ENCODE measurements at places on chromosomes 1 and 21.
A peak's percentile ranks its signal among the peaks of the same experiment; 100 is the strongest.

DNA sequence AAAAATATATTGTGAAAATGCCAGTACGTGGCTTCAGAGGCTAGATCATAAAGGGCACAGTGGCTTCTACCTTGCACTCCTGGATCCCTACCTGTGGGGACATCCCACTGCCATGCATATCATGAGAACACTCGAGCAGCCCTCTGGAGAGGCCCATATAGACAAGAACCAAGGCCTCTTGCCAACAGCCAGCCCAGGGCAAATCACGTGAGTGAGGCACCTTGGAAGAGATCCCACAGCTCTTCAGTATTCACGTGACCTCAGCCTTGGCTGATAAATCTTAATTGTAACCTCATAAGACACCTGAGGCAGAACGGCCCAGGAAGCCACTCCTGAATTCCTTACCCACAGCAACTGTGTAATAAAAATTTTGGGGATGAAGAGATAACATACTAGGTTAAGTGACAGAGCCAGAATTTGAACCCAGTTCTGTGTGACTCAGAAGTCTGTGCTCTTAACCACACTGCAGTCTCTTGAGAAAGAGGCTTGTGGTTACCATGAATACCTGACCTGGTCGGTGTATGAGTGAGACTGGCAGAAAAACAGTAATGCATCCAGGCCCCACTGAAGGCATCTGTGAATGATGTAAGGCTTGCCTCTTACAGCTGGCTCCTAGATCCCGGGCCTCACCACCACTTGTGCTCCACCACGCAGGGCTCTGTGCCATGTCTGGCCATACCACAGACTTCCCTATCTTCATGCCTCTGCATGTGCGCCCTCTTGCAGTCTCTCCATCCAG, 6.9 kb upstream of the A3GALT2 start:
- peak; percentile 100 for DNase-seq

DNA sequence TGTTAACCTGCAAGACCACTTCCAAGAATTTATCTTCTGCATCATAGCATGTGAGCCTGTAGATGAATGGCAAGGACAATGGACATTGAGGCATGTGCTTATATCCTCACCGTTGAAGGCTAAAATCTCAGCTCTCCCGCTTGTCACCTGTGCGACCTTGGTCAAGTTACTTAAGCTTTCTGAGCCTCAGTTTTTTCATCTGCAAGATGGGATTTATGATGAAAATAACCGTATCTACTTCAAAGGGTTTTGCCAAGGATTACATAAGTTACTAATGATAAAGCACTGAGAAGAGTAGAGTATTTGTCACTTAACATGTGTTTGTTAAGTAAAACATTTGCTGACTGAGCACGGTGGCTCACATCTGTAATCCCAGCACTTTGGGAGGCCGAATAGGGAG, 14.9 kb downstream of the RAP1GAP start:
- no peak for DNase-seq

GRCh38 chr1:238223076-238223640, 332.4 kb upstream of the ZP4 start:
- peak; percentile 65 for DNase-seq

- no peak for DNase-seq
Measured at GRCh38 chr1:1069711-1070676, 4.1 kb downstream of the RNF223 start.

GRCh38 chr21:38733972-38734546, 71.7 kb upstream of the ETS2 start:
- peak; percentile 58 for DNase-seq

- DNase-seq: no peak
Measured at GRCh38 chr1:220770245-220770913, 16.3 kb upstream of the MTARC1 start.

DNA sequence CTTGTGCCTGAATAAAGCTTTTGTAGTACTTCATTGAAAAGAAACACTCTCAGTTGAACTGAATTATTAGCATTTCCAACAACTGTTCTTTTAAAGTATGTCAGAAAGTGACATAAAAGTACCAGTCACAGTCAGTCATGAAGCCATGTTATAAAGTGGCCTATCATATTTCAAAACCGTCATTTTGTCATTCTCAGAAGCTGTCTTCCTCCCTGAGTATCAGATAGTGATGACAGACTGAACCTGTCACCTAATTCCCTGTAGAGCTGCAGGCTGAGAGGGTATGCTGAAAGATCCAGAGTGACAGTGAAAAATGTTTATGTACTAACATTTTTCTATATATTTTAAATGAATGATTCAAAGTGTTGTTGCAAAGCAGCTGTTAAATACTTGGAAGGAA, 1121.7 kb upstream of the PRMT6 start:
- no peak for DNase-seq

DNA sequence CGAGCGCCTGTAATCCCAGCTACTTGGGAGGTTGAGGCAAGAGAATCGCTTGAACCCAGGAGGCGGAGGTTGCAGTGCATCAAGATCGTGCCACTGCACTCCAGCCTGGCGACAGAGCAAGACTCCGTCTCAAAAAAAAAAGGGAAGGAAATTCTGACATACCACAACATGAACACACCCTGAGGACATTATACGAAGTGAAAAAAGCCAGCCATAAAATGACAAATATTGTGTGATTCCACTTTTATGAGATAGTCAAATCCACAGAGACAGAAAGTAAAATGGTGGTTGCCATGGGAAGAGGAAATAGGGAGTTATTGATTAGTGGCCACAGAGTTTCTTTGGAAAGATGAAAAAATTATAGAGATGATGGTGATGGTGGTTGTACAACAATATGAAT, 41.7 kb downstream of the EVI5 start:
- DNase-seq: no peak

DNA sequence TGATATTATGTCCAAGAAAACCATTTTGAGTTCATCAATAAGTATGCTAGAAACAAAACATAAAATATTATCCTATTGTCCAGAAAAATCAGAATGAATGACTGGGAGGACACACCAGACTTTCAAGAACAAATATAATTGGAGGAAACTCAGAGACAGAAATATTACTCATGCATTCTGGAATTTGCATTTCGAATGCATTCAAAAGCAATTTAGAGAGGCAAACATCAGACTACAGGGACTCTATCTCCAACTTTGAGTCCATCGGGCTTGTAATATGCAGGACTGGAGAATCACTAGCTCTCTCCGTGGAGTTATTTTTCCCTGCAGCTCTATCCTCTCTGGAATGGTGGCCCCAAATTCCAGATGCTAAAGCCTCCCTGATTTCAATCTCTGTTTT, 161.8 kb downstream of the CDC42BPA start:
- DNase-seq: no peak

DNA sequence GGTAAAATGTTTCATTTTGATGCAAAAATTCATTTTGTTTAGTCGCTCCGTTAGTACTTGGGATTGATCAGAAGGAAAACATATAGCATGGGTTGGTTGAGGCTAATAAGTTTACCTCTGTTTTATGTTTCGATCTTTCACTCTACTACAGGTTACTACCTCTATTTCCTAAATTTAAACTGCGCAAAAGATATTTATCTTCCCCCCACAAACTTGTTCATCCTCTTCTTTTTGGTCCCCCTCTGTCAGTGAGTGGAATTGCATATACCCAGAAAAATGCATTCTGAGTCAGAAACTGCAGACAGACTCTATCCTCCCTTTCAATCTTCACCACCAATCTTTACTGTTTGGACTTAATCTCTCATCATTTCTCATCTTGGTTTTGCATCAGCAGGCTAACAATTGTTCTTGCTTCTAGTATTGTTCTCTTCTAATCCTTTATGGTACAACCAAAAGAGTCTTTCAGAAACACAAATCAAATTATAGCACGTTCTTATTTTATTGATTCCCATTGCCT, 316.0 kb upstream of the ADGRL4 start:
- DNase-seq: peak; percentile 4

- DNase-seq: no peak
Measured at GRCh38 chr1:7623842-7624241, 147.3 kb upstream of the VAMP3 start.

DNA sequence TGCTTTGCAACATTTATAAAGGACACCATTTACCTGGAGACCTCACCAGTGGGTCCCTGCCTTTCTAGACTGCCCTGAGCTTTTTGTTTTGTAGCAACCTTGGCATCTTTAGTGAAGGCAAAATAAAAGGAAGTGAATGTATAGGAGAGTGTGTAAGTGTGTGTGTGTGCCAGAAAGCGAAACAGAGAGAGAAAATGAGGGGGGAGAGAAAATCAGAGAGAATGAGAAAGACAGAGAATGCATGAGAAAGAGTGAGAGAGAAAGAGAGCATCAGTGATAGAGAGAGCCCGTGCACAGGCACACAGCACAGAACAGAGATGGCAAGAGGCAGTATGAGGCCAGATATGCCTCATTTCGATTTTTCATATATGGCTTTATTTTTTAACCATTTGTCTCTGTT, 57.5 kb downstream of the HSD3B1 start:
- DNase-seq: no peak

- DNase-seq: no peak
Measured at GRCh38 chr1:247281001-247281574, 25.2 kb downstream of the VN1R5 start.

DNA sequence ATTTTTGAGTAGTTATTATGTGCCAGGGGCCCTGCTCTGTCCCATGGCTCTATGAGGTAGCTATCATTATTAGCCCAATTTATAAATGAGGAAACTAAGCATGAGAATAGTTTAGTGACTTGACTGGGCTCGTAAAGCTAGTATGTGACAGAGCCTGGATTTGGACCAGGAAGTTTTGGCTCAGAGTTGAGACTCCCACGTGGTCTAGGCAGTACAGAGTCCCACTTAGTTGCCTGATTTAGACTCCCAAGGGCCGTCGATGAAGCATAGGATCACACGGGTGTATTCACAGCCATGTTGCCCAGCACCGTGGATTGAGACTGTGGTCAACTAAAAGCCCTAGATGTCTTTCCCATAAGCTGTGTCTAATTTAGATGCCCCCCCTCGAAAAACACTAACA, 81.7 kb downstream of the DDX20 start:
- no peak for DNase-seq

DNA sequence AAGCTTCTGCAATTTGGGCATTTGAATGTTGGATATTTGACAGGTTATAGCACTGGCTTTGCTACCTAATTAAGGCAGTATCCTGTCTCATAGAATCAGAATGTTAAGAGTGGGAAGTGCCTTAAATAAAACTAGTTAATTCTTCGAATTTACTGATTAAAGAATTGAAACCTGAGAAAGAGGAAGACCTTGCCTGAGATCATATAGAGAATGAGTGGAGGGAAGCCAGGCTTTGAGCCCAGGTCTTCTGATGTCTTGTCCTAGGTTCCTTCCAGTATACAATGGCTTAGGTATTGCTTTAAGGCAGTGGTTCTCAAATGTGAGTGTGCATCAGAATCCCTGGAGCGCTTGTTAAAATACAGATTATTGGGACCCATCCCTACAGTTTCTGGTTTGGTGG, 20.9 kb upstream of the SH3BGRL3 start:
- DNase-seq: no peak

DNA sequence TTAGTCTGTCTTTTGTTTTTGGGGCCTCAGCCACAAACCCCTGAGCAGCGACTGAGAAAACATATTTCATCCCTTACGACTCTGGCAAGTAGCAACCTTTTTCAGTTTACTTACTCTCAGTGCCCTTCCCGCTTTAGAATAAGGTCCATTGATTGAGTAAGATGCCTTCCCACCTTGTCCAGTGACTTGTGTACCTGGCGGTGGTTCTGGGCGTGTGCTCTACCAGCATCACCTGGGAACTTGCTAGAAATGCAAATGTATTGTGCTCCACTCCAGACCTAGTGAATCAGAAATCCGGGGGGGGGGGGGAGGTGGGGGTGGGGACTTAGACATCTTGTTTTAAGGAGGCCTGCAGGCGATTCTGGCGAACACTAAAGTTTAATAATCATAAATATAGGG, 72.1 kb downstream of the S1PR1 start:
- DNase-seq: no peak

GRCh38 chr1:116982319-116983004, 19.1 kb upstream of the CD101 start:
- DNase-seq: no peak

GRCh38 chr1:76291191-76291590, 216.6 kb downstream of the ST6GALNAC3 start:
- no peak for DNase-seq

DNA sequence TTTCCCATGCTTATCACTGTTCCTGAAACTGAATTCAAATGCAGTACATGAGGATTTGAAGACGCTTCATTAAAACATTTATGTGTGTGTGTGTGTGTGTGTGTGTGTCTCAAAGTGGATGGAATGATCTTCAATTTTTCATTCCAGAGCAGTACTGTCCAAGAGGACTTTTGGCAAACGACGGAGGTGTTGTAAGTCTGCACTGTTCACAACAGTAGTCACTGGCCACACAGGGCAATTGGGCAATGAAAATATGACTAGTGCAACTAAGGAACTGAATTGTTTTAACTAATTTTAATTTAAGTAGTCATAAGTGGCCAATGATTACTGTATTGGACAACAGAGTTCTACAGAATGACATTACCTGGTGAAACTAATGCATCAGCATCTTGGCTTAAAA, 5.0 kb downstream of the TAF5L start:
- DNase-seq: peak; percentile 80

GRCh38 chr1:11341901-11342552, 69.0 kb downstream of the UBIAD1 start:
- DNase-seq: no peak

DNA sequence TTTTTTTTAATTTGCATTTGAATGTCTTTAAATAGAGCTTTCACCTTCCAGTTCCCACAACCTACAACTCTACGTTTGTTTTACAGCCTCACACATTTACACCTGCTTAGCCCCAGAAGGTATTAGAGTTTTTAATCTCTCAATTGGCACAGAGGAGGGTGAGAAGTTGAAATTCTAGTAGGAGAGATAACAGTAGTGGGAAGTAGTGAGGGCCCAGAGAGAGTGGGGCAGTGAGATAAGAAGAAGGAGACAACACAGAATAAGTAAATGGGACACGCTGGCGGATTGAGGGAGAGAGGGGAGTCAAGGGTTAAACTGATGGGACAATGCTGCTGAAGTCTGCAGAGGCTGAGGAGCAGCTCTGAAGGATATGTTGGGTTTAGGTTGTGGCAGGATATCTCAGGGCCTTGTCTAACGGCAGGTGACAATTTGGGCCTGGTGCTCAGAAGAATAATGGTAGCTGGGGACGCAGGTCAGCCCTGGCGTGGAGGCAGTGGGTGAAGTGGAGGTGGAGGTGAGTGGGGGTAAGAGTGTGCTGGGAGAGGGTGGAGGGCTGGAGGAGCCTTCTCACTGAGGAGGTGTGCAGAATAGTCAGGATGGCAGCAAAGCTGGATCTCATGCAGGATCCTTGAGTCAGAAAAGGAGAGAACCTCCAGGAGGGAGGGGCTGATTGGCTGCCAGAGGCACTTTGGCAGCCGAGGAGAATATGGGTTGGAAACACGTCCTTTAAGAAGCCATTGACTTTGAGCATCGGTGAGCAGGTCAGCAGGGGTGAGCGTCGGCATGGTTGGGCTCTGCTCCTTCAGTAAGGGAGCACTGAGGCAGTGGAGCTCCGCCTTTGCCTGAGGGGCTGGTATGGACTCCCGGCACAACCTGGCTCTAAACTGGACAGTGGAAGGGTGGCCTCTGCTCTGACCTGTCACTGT, 72.9 kb downstream of the SYT6 start:
- no peak for DNase-seq
